Fibroblast of villous mesenchyme (primary cell): ENCODE measurements at places on chromosomes 4 and X. TPM values are rescaled to one million over a fixed set of nuclear protein-coding genes. Genes with fewer than 3 reads are reported as not detected.

Gene TRPC5OS
- not detected in 2 replicates for total RNA-seq

- DNase-seq, result no peak
These were observed 18.3 kb downstream of the SUPT20HL1 start for GRCh38 chrX:24378706-24379105.

Gene VCX3A
- not detected in 2 replicates for total RNA-seq

Gene NDP
- under 0.01 TPM in 1 of 2 replicates, not detected in the other for total RNA-seq
